ENCODE measurements at places on chromosomes 6 and 20.

DNA sequence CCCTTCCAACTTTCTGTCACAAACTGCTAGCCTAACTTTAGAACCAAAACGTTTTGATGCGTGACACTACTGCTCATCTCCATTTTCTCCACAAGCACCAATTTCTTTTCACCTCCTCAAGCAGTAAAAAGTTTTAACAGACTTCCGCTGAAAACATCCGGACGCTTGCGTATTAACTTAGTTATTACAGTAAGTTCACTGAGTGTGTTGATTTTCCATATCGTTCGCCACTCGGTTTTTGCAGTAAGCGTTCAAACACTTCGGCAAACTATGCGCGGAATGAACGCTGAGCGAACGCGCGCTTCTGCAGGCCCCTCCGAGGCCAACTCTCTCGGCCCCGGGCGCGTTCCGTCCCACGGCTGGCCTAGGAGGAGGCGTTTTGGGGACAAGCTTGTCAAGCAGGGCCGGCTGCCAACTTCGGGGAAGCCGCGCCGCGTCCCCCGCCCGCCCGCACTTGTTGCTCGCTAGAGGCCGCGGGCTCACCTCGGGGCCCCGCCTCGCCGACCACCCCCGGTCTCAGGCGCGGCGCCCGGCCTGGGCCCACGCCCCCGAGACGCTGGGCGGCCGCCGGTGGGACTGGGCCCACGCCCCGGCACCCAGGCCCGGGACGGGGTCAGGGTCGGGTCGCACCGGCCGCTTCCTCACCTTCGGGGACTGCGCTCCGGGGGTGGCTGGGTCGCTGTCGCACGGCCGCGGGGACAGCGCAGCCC, 945 bp downstream of the PHF10 start:
- peak; percentile 84 for DNase-seq

DNA sequence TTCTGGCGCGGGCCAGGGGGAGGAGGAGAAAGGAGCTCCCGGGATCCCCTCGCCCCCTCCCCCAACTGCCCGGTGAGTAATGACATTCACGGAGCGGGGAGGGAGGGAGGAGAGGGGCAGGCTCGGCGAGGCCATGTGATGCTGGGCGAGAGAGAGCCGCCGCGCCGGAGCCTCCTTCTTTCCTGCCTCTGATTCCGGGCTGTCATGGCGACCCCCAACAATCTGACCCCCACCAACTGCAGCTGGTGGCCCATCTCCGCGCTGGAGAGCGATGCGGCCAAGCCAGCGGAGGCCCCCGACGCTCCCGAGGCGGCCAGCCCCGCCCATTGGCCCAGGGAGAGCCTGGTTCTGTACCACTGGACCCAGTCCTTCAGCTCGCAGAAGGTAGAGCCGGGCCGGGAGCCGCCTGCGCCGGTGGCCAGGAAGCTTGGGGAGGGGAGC, at the start of gene GDAP1L1:
TSS of gene GDAP1L1 (plus strand) at position 178 of the 441 bp plus-strand sequence. CDS start at position 205, 27 bp downstream.
- no peak for DNase-seq

DNA sequence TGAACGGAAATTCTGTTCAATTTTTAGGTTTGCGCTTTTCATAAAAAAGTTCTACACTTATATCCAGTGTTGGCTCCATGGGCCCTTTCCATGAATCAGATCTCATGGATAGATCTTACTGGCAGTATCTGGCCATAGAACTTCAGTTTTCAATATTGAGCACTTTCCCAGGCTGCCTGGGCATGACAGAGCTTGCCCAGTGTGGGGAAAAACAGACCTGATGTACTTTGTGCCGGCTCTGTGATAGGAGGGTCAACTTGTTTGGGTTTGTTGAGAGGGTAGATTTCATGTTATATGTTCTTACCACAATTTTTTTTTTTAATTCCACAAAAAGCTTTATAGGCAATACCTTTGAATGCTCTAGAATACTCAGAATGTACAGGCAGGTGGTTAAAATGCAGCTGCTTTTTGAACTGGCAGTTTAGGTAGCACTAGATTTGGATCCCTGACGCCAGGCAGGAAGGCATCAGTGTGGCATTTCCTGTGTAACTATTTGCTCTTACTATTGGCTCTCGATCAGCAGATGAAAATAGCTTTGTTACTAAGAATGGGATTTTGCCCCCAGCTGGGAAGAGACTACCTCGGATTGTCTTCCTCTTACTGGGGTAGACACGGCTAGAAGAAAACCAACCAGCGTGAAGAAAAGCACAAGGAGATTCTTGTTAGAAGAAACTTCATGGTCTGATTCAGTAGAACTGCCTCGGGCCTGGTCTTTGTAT, 404.9 kb upstream of the SOX4 start:
- no peak for DNase-seq

DNA sequence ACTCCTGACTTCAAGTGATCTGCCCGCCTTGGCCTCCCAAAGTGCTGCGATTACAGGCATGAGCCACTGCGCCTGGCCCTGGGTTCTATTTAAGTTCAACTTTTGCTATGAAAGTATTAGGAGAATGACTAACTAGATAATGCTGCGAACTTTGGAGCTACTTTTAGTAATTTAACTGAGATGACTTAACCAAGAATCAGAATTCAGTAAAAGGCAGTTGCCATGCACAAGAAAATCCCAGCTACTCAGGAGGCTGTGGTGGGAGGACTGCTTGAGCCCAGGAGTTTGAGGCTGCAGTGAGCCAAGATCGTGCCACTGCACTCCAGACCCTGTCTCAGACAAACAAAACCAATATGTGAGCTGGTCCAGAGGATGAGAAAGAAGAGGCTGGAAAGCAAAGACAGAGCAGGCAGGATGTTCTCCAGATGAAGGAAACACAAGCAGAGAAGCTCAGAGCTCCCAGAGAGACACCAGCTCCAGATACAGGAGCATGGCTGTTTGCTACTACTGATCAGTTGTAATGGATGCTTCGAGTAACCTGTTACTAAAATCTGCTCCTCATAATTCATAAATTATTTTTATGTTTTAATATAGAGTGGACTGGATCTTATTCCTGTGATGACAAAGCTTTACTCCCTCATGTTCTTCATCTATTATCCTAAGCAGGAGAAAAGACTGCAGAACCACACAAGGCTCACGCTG, 23.9 kb downstream of the ZNF217 start:
- DNase-seq, result no peak

DNA sequence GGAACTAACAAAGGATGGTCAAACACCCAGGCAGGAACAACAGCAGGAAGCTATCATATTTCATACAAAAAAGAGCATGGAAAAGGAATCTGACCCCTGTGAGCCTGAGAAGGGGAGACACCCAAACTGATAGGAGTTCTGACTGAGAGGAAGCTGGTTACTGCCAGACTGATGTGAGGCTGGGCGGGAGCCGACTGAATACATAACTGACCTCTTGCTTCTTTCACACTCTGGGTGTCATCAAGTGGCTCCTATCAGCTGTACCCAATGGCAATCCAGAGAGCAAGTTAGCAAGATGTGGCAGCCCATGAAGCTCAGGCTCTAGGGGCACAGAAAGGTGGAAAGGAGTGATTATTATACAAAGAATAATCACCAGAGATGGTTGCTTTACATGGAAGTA, 795.1 kb upstream of the HS3ST5 start:
- DNase-seq, result no peak

DNA sequence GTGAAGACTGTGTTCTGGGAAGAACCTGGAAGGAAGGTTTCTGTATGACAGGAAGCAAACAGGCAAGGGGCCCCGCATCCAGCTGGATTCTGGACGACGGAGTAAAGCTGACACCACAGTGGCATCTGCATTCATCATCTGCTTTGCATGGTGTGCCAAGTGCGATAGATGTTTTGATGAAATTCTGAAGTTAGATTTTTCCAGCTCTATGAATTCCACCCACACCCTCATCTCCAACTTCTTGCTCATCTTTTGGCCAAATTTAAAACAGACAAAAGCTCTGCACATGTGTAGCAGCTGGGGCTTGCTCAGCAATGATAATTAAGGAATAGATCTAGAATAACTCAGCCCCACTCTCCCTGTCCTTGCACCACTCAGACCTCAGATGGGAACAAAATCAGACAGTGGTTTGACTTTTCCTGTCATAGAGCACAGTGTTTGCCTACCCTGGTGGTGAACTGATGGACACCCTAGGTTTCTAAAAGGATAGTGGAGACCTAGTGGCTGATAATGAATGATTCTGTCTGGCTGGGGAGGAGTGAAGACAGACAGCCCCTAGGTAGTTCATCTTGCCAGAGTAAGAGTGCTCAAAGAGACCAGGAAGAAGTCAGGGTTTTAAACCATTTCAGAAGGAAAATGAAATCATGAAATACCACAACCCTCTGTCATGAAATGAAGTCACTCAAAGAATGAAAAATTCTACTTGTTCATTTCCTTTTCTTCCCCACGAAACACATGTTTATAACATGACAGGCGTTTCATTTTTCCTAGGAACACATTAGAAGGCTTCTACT, 85.8 kb downstream of the BCAS1 start:
- no peak for DNase-seq

- no peak for DNase-seq
These were observed 136.0 kb upstream of the TOP1 start for GRCh38 chr20:40892642-40893041.

- no peak for DNase-seq
These were observed 501.4 kb downstream of the EPM2A start for GRCh38 chr6:145233955-145234354.

DNA sequence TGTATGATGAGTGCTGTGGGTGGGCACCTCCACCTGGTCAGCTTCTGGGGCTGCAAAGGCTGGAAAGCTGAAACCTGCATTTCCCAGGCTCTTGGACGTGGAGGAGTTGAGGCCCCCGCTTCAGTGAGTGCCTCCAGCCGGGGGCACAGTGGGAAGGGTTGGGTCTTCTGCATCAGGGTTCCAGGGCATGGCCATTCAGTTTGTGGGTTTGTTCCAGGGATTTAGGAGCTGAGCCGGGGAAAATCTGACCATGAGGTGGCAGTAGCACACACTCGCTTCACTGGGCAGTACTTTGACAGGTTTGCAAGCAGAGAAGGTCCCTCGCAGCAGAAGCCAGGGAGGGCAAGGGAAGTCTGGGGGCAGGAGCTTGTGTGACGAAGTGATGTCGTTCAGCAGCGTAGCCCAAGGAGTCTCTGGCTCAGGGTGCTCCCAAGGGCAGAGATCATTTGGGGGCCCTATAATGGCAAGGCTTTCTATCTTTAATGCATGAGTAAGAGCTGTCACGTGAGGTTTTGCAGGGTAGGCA, 69.5 kb upstream of the SULF2 start:
- peak; percentile 42 for DNase-seq

DNA sequence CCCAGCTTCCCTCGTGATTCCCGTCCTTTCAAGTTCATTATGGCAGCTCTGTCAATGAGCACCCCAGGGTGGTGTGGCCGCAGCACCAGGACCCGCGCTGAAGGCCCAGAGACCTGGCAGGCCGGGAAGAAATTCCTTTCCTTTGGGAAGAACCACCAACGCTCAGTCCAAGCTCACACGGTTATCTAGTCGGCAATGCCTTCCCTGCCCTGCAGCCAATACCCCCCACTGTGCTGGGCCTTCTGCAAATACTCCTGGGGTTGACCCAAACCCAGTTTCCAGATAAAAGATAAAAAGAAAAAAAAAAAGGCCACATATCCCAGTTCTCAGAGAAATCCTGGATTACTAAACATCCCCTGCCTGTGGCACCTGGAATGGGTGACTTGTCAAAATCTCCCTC, 28.7 kb downstream of the PXDC1 start:
- no peak for DNase-seq

- DNase-seq, result no peak
These were observed 108.9 kb downstream of the SNX5 start for GRCh38 chr20:17859616-17860232.

DNA sequence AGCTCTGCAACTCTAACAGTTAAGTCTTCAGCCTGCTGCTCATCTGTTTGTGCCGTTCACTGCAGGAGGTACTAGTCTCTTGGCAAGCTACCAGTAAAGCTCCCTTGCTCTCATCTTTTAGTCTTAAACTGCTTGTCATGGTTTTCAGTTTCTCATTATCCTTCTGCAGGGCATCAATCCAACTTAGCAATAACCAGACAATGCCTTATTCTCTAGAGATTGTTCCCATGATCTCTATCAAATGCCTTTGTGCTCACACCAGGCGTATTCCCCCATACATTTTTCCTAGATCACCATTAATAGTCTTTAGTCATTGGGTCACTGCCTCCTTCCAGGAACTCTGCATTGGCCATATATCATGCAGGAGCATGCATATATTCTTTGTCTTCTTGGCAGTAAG, 171.3 kb downstream of the GRM1 start:
- no peak for DNase-seq

- DNase-seq, result no peak
These were observed 612.3 kb upstream of the ARID1B start for GRCh38 chr6:156164701-156165452.

DNA sequence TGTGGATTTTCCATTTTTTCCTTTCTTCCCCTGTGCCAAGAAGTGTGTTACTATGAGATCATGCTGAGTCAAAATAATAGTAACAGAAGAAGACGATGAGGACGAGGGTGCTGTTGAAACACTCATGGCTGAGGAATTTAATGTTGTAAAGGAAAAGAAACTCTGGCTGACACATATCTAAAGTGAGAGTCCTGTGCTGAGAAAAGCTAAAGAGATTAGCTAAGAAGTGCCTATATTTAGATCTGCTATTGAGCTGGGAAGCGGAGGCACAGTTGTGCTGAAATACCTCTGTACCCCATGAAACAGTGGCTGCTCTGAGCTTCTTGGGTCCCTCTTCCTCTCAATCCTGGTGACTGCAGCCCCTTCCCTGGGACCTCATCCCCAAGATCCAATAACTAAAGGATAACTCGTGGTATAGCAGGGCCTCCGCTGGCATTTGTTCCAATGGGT, 1.1 kb upstream of the SYTL3 start:
- no peak for DNase-seq

- DNase-seq, result no peak
These were observed 43.2 kb upstream of the PNRC1 start for GRCh38 chr6:89037141-89037900.

GRCh38 chr20:45701873-45702272, at the start of gene WFDC13:
Gene WFDC13, plus strand, starts transcription at chr20:45702038. Its CDS starts 86 bp downstream, at chr20:45702124.
- peak; percentile 19 for DNase-seq

GRCh38 chr6:167350731-167351655, 26.1 kb downstream of the TTLL2 start:
- DNase-seq, result peak; percentile 90

- DNase-seq, result no peak
These were observed 88.0 kb upstream of the JAG1 start for GRCh38 chr20:10761786-10762185.

GRCh38 chr6:101208152-101208551, 185.4 kb upstream of the GRIK2 start:
- DNase-seq, result no peak

- DNase-seq, result no peak
These were observed 19.3 kb upstream of the NEDD9 start for GRCh38 chr6:11251553-11252360.

DNA sequence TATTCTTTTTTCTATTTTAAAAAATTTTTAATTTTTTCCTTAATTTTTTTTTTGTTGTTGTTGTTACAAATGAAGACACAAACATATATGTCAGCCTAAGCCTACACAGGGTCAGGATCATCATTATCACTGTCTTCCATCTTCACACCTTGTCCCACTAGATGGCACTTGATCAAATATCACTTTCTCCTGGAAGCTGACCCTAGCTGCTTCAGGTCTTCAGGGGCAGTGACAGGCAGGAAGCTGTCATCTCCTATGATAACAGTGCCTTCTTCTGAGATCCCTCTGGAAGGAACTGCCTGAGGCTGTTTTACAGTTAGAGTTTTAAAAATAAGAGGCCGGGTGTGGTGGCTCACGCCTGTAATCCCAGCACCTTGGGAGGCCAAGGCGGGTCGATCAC, 70.2 kb upstream of the EEF1E1 start:
- no peak for DNase-seq

- no peak for DNase-seq
These were observed 185.1 kb downstream of the JARID2 start for GRCh38 chr6:15430931-15431405.
